ENCODE measurements at places on chromosomes 5 and 9.

GRCh38 chr5:60256546-60256945 lies 363.0 kb upstream of the PDE4D start:
- DNase-seq = no peak

DNA sequence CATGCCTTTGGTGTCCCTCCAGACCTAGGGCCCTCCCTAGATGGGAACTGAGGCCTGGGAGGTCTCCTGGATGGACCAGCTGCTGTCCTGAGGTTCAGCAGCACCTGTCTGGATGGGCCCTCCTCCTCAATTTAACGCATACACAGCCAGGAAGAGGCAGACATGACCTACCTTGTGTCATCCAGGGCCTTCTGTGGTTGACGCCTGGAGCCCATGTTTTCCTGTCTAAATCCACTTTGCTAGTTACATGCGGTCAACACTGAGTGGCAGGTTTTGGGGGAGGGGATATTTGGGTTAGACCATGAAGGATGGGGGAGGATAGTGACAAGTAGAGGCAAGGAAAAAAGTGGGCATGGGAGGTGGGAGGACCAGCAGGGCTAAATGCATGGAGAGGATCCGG lies 3.1 kb upstream of the STC2 start:
- no peak for DNase-seq

GRCh38 chr5:21452449-21452848 lies 1400.7 kb downstream of the CDH12 start:
- DNase-seq = no peak

DNA sequence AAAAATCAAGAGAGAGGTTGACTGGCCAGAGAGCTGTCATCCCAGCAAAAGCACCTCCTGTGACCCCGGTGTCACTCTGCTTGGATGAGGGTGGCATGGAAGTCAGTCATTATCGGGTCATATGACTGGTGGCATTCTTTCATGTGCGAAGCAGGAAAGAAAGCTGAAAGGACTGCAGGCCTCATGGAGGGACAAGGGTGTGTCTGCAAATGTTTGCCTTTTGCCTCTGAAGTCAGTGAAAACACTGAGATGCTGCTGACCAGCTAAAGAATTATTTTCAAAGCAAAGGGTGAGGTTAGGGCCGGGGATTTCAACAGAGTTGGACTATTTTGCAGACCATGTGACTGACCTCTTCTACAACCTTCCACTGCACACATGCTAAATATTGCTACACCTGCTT lies 298.3 kb downstream of the CSNK1G3 start:
- no peak for DNase-seq
